Activated CD4-positive, alpha-beta T cell treated with anti-CD3 and anti-CD28 coated beads, Interleukin-2, Interleukin-6, amounts not matched to agents 100 ng/mL and 50 ng/mL, durations not matched to agents 16 hours and 8 hours (primary cell): ENCODE measurements at places on chromosomes 1 and 21.

DNA sequence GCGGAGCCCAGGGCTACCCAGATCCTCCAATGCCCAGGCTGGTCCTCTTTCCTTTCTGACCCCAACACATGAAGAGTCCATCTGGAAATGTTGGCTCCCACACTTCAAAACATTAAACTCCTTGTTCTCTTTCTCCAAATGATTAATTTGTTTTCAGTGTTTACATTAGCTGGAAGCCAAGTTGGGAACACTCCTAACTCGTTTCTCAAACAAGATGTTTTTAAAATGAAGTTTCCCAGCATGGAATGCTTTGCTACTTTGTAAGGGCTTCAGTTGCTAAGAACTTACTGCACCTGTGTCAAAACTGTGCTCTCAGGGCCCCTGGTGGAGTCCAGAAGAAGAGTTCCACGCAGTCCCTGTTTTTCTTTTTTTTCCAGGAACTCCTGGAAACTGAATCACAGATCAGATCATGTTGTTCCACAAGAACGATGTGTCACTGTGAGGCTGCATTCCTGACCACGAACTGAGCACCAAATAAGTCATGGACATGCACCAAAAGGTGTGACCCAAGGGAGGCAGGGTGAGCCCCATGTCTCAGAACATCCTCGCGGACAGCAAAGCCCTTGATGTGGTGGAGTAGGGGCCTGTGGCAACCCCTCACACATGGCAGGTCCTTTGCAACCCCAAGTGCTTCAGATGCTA is 257.3 kb downstream of the KCNJ6 start:
- DNase-seq: no peak

- DNase-seq: no peak
Observed at GRCh38 chr21:16088056-16088455, 358.3 kb downstream of the USP25 start.

DNA sequence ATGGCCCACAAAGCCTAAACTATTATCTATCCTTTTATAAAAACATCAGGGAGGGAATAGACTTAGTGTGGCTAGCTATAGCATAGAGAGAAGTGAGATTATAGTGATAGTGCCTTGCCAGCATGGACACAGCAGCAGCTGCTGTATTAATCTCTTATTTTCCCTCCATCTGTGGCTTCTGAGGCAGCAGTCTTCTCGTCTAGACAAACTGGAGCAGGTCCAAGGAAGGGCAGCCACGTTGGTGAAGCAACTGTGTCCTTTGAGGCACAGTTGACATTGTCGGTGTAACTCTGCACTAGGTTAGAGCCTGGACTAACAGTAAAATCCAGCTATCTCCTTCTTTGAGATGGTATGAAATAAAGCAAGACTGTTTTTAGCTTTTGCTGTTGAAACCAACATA is 131.3 kb downstream of the CACHD1 start:
- DNase-seq: no peak

DNA sequence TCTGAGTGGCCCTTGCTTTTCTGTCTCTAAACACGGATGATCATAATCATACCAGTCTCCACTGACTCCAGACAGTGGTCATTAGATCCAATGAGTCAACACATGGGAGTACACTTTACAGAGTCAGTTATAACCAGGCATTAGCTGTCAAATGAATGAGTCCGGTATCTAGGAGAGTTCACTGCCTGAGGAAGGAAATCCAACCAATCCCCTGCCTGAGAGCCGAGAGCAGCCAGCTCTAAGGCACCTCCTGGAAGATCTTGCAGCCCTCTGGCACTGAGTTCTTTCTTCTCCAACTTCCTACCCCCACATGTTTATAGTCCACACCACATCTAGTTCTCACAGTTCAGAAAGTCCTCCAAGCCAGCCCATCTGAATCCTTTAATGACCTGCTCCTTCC is 29.4 kb upstream of the RBM15 start:
- no peak for DNase-seq

- DNase-seq: no peak
Observed at GRCh38 chr1:81998165-81998564, 197.4 kb downstream of the ADGRL2 start.

DNA sequence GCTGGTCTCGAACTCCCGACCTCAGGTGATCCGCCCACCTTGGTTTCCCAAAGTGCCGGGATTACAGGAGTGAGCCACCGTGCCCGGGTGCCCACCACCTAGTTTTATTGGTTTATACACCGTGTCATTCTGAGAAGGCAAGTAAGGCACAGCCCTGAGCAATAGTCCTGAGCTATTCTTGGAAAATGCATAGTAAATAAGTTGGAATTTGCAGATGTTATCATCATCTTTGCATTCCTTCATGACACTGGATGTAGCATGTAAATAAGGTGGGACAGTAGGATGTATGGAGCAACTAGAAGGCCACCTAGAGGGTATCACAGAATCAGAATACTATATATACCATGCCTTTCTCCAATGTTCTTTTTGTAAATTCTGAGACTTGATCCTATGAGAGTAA is 11.0 kb downstream of the TOR1AIP2 start:
- DNase-seq: no peak

GRCh38 chr1:58621391-58621790 is 44.3 kb upstream of the TACSTD2 start:
- no peak for DNase-seq

DNA sequence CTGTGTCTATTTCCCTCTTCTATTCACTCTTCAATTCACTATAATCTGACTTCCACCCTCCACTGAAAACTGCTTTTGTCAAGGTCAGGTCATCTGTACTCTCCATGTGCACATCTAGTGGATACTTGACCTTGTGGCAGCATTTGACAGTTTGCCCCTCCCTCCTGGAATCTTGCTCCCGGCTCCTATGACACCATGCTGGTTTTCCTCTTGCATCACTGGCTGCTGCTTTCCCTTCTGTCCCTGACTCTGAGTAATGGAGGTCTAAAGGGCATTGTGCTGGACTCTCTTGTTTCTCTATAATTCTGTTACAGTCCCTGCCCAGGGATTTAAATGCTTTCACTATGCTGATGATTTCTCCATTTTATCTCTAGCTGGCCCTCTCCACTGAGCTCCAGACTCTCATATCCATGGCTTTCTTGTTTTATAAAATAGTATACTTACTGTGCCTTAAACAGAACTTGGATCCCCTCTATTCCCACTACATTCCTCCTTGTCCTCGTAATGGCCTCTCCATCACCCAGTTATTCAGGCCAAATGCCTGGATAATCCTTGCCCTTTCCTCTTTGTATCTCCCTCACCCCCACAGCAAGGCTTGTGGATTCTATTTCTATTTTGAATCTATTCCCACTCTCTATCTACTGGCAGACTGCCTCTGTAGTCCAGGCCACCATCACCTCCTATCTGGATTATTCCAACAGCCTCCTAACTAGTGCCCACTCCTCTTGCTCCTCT is 36.8 kb upstream of the PODN start:
- no peak for DNase-seq

- no peak for DNase-seq
Observed at GRCh38 chr1:94676686-94677085, 135.1 kb upstream of the F3 start.

DNA sequence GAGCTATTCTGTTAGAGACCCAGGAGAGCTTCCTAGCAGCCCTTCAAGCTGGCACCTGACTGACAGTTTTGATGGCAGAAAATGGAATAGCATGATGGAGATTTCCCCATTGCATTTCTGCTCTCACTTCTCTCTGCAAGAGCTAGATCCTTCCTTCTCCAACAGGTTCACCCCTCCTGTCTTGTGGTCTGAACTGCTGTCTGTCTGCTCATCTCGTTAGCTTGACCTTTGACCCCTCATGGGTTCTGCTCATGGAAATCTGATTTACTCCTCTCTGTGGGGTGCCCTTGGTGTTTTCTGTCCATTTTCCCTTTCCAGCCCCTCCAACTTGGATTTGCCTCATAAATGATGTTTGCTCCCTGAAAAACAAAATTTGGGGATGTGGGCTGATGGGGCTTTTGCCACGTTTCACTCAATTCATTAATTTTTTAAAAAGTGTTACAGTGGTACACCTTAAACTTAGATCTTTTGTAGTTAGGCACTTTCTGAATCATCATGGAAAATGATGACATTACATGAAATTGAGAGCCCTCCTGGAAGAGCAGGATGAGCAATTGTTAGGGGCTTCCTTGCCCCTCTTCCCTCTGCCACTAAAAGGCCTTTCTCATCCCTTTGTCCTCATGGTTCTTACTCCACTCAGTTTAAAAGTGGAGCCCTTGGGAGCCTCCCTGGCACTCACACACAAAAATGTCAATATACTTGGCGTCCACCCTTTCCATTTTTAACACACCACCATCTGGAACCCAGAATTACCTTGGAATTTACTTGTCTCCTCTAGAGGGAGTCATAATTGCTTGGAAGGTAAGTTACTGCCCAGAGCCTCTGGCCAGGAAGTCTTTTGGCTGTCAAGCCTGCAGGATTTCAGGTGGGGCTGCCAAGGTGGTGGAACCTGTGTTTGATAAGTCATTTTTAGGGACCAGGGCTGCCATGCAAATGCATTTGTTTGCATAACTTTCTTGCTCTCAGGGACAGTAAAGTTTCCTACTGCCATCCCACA is 31.9 kb upstream of the IL19 start:
- DNase-seq: no peak
